ENCODE measurements at places on chromosomes 3 and 15. TPM values are rescaled to one million over a fixed set of nuclear protein-coding genes. Genes with fewer than 3 reads are reported as not detected.

The RAB6B gene
- total RNA-seq, result 0.22 TPM

The NAALADL2 gene
- total RNA-seq, result 13.7 TPM

The SLC22A14 gene
- total RNA-seq, result not detected

The COL7A1 gene
- total RNA-seq, result 46.3 TPM

The KLF13 gene
- total RNA-seq, result 14.7 TPM

The IP6K2 gene
- total RNA-seq, result 40.7 TPM

The CCR9 gene
- not detected for total RNA-seq

The BFSP2 gene
- not detected for total RNA-seq

The IGF2BP2 gene
- 52.6 TPM for total RNA-seq

The CP gene
- total RNA-seq, result not detected

The BAHD1 gene
- 7.3 TPM for total RNA-seq

The OCA2 gene
- not detected for total RNA-seq

The HEXA gene
- 89.2 TPM for total RNA-seq

The ISLR2 gene
- total RNA-seq, result 0.25 TPM

The GREM1 gene
- 684 TPM for total RNA-seq

The RTP4 gene
- 1.4 TPM for total RNA-seq

The CPNE9 gene
- total RNA-seq, result not detected

The SPG21 gene
- 90.6 TPM for total RNA-seq

The DOCK3 gene
- 0.12 TPM for total RNA-seq

The CRABP1 gene
- total RNA-seq, result not detected

The SLC9C1 gene
- total RNA-seq, result 0.12 TPM

The SLC15A2 gene
- 0.11 TPM for total RNA-seq

The TUSC7 gene
- not detected for total RNA-seq
